ENCODE measurements at places on chromosomes 6 and 20.
A peak's percentile ranks its signal among the peaks of the same experiment; 100 is the strongest.

DNA sequence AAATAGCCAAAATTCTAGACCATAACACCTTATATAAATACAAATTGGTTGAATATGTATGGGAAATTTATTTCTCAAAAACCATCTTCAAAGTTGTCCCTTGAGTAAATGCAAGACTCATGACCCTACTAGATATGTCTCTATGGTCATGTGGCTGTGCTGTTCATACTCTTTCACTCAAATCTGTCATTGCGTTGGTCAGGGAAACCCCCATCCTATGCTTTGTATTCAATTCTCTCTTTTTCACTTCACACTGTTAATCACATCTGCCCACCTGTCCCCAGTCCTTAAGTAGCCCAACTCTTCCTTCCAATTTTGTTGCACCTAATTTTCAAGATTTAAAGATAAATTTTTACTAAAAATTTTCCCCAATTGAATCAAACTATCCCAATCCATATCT lies 51.0 kb downstream of the RPS12 start:
- no peak for DNase-seq

DNA sequence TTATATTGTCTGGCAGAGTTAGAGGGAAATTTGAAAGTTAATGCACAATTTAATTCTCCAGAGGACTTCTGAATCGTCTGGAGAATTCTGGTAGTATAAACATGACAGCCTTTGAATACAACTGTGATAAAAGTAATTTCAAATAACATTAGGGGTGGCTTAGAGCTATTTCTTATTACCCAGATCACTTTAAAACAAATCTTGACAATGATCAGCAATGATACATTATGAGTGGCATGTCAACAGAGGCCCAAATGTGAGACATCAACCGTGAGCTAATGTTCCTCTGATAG lies 259.1 kb downstream of the HACE1 start:
- DNase-seq = no peak

DNA sequence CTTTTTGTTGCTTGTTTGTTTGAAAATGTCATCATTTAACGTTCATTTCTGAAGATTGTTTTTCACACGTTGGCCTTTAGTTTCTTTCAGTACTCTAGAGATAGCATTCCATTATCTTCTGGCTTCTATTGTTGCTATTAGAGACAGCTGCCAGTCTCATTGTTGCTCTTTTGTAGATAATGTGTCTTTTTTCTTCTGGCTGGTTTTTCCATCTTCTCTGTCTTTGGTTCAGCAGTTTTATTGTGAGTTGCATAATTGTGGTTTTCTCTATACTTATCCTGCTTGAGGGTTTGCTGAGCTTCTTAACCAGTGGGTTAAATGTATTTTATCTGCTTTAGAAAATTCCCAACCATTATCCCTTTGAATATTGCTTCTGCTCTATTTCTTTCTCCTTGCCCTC lies 23.2 kb upstream of the AIG1 start:
- no peak for DNase-seq

DNA sequence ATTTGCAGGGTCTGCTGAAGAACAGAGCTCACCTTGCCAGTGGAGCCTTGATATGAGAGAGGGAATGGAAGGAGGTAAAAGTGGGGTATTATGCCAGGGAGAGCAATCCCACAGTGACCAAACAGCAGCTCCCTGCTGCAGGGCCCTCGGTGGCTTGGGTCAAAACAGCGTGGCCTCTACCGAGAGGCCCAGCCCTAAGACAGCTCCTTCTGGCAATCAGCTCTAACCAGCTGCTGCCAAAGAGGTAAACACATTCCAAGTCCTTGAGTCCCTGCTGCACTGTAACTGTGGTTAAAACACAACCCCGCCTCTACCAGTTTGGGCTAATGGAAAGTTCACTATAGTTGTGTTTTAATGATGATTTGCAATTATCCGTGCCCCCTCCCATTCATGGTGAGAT lies 1.4 kb upstream of the DAAM2 start:
- no peak for DNase-seq

GRCh38 chr6:158225767-158226166 lies 57.6 kb downstream of the GTF2H5 start:
- no peak for DNase-seq

DNA sequence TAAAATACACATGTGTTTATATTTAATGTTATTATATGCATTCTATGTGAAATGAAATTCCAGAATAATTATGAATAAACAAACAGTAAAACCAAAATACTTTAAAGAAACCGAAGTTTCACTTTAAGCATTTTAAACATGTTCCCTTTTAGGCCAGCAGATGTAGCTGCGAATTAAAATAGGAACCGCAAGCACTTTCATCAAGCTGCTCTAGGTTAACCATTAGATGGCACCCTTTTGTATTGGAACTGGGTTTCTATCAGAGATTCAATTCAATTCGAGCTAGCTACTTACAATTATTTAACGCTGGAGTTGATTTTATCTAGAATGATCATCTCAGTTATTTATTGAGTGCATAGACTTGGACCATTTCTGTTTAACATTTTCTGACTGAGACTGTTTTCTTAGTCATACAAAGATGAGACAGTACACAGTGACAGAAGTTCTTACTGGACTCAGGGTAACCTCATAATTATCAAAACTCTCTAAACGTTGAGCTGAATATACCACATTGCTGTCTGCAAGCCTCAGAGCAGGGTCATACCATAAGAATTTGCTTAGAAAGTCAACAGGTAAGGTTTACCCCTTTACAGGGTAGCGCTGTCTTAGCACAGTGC lies 8.5 kb downstream of the TMEM242 start:
- peak; percentile 74 for DNase-seq

- no peak for DNase-seq
Observed at GRCh38 chr6:118228886-118229285, 319.2 kb upstream of the PLN start.

- DNase-seq = peak; percentile 70
Observed at GRCh38 chr6:133951881-133952814, 876 bp upstream of the TBPL1 start.

GRCh38 chr6:33443025-33443424 lies 11.4 kb upstream of the ZBTB9 start:
- no peak for DNase-seq

DNA sequence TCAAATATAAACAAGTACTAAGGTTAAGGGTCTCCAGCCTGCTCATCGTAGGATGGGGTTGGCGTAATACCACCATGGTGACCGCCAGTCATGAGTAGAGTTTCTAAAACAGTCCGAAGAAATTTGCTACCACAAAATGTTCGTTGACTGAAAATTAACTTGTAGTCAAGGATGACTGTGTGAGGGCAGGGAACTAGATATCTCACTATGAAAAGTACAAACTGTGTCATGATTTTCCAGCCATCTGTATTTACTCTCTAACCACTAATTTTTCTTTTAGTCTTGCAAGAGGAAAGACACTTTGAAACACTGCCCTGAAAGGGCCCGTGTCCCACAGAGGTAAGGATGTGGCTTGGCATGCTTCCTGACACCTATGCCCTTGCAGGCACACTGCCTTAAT lies 99.7 kb downstream of the IRF4 start:
- peak; percentile 48 for DNase-seq

DNA sequence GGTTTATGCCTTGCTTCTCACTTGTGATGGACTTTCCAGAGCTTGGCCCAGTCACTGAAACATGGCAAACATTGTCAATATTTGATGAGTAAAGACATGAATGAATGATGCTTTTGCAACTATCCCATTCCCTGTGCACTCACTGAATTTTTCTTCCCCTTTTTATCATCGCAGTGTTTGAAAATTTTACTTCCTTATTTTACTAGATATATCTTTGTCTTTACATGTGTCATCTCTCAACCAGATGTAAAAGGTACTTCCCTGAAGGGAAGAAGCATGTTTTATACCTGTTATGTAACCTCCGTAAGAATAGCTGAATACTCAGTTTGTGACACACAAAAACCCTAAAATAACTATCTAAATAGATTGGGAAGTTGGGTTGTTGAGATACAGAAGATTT lies 544.7 kb upstream of the FLRT3 start:
- no peak for DNase-seq

Data from CD4-positive, alpha-beta T cell treated with Interleukin-4 for 4 hours (primary cell).